Stimulated activated CD4-positive, alpha-beta T cell treated with anti-CD3 and anti-CD28 coated beads, Interleukin-1b, Interleukin-23, amount 100 ng/mL, for 1 hour (primary cell): ENCODE measurements at places on chromosomes 6 and 20.

DNA sequence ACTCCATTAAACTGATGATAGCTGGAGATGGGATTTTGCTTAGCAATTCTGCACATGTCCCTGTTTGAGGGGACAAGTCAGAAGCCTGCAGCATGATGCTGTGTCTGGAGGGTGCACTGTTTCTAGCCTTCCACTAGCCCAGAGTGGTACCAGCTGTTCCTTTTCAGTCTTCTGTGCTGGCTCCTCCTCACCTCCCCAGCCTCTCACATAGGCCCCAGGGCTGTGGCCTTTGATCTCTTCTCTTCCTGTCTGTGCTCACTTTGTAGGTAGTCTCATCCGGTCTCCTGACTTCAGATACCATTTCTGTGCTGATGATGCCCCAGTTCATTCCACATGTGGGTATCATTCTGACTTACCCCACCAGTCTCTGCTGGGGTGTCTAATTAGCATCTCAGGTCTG lies 126.3 kb downstream of the HIVEP1 start:
- DNase-seq, result no peak

GRCh38 chr6:5486214-5486613 lies 224.9 kb downstream of the FARS2 start:
- DNase-seq, result no peak

- no peak for DNase-seq
These were observed 125.0 kb upstream of the RPS6KA2 start for GRCh38 chr6:166752097-166752496.

GRCh38 chr6:83536034-83536646 lies 23.8 kb downstream of the PRSS35 start:
- DNase-seq, result no peak

DNA sequence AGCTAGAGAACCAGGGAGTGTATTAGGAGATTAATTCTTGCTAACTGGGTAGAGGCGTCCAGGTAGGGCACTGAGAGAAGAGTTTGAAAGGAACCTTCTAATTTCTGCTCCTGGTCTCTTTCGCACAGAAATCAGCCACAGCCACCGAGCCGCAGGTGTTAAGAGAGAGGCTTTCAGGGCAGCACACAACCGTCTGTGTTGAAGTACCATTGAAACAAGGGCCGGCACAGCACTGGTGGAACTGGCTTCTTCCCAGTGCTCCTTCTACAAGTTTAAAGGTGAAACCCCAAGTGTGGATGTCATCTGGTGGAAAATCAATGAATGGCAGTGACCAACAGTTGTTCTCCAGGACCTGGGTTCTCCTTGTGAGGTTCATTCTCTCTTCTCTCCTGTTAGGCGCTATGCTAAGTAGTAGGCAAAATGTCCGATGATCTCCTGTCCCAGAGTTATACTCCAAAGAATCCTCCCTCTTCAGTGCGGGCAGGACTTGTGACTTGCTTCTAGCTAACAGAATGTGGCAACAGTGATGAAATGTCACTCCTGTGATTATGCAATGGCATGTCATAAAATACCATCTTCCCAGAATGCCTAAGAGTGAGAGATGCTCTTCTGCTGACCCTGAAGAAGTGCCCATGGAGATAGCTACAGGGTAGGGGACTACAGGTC lies 15.0 kb upstream of the RIN2 start:
- DNase-seq, result no peak

DNA sequence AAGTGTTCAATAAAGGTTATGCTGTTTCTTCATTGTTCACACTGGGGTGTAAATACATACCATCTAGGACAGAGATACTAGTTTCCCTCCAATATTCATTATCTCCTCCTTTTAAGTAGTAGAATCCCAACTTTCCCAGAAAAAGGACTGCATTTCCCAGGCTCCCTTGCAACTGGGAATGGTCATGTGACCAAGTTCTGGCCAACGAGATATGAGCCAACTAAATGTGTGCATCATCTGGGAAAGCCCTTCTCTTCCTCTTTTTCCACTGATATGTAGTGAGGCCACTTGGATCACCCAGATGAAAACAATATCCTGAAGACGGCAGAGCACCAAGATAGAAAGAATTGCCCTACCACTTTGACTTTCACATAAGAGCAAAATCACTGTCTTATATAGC lies 97.9 kb upstream of the PTPRT start:
- no peak for DNase-seq

DNA sequence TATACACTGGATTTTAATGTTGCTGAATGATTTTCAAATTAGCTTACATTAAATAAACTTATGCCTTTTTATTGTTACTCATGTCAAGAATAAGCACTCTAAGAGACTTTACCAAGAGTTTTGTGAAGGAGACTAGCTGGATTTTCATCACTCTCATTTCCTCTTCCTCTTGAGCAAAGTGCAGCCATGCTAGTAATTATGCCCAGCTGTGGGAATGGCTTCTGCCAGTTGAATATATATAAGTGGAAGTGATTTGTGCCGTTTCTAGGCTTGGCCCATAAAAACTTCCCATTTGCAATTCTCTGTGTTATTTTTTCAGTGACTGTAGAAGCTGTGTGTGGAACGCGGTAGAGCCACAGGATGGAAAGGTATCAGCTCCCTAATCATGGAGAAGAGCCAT lies 255.8 kb downstream of the HDGFL1 start:
- DNase-seq, result no peak

DNA sequence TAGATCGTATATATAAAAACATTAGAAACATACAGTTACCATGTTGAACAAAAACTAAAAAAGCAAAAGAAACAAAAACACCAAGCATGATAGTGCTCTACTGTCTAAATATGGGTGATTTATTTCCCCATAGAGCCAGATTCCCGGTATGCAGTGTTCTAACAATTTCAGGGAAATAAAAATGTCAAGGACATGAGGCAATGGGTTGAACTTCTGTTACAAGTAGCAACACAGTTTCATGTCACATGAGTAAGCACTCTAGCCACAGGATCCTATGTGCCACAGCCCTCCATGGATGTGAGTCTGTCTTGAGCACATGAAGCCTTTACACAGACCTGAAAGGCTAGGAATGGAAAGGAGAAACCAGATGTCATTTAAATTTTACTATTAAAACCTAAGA lies 96.0 kb downstream of the MAP3K5 start:
- no peak for DNase-seq

DNA sequence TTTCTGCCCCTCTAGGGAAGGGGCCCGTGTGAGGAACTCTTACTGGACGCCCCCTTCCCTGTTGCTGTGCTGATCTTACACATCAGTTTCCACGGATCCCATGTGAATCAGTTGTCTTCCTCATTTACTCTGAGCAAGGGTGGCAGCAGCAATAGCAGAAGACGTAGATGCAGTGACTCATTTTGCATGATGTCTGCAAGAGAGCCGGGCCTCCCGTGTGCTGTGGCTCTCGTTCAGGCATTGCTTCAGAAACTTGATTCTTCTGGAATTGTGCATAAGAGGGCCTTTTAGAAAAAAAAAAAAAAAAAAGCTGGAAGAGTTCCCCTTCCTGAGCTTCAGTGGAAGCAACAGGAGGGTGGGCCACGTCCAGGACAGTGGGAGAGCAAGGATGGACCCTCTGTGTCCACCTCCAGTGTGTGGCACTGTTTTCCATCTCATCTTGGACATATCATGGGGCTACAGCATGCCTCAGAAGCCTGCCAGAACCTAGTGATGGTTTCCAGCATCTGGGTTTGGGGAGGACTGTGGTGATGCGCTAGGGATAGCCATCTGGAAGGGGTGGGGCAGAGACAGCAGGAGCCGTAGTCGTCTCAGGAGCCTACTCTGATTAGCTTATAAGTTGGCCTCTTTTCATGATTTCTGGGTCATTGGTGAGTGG lies 62.1 kb downstream of the FOXO3 start:
- no peak for DNase-seq

GRCh38 chr6:164415832-164416563 lies 893.4 kb downstream of the C6orf118 start:
- no peak for DNase-seq

DNA sequence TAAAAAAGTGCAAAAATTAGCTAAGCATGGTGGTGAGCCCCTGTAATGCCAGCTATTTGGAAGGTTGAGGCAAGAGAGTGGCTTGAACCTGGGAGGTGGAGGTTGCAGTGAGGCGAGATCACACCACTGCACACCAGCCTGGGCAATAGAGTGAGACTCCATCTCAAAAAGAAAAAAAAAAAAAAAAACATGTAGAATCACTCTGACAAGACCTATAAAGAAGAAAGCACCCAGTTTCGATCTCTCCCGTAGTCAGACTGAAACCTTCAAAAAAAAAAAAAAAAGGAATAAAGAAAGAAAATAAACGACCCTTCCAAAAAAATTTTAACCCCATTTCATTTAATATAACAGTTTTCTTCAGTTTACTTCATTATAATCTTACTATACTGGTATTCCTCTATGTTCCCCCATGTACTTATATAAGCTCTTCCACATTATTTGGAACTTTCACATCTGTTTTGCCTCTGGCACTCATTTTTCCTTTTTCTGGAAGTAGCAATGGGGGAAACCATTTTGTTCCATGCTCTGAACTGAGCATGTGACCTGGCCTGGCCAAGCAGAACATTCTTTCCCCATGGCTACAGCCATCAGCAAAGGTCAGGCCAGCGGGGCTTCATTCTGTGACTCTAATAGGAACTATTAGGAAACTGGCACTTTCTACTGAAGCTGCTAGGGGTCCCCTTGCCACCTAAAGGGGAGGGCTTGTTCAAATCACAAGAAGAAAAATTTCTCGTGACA lies 9.6 kb downstream of the SLC18B1 start:
- DNase-seq, result no peak

GRCh38 chr20:64244281-64244805 lies 11.2 kb upstream of the PCMTD2 start:
- DNase-seq, result no peak

DNA sequence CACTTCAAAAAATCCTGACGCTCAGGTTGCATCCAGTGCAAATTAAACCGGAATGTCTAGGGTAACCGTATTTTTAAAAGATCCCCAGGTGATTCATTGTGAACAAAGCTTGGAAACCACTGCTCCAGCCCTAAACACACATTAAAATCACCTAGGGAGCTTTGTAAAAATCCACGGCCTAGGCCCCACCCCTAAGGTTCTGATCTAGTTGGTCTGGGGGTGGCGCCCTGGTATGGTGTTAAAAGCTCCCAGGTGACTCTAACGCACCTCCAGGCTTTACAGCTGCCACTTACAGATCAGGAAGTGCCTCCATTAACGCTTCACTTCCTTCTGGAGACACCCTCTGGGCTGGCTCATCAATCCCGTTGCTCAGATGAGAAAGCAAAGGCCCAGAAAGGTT lies 92.2 kb downstream of the GRM4 start:
- no peak for DNase-seq

GRCh38 chr6:41428336-41428995 lies 93.1 kb downstream of the NCR2 start:
- no peak for DNase-seq

- no peak for DNase-seq
These were observed 123.4 kb downstream of the LY86 start for GRCh38 chr6:6711832-6712448.

GRCh38 chr20:41978246-41978790 lies 360.1 kb upstream of the CHD6 start:
- no peak for DNase-seq

DNA sequence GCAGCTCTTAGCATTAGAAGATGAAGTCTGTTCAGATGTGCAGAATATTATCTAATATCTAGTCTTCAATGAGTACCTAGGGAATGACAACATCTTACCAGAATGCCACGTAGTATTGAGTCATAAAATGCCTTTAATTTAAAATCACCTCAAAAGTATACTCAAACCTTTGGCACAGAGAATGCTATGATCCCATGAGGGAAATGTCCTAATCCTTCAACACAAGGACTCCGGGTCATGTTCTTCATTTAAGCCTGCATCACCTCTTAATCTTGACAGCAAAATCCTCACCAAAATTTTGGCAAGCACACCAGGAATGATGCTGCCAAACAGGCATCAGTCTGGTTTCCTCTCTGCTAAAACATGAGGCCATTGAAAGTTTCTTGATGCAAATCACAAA lies 23.6 kb upstream of the MARCKS start:
- no peak for DNase-seq

DNA sequence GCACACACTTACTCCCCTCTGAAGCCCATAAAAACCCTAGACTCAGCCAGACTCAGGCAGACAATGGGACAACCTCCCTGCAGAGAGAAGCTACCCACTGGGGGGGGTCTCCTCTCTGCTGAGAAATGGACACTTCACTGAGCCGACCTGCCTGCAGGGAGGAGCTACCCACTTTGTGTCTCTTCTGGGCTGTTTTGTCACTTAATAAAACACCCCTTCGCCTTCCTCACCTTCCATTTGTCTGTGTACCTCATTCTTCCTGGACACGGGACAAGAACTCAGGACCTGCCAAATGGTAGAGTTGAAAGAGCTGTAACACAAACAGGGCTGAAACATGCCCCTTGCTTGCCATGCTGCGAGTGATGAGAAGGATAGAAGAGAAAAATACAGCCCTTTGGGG lies 151.7 kb upstream of the HDDC2 start:
- no peak for DNase-seq

DNA sequence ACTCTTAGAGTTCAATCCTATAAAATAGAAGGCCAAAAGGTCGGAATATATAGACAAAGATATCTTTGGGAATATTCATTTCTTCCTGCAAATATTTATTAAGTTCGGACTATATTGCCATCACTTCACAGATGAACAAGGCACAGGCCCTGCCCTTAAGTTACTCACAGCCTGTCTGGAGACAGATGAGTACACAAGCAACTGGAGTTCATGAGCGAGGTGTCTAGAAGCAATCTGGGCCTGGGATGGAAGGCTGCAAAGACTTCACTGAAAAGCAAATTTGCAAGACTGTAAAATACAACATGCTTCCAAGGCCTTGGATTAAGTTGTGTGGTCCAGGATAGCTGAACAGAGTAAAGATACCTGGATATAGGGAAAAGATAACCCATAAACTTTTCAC lies 56.7 kb upstream of the CEP85L start:
- no peak for DNase-seq

GRCh38 chr20:53828682-53829254 lies 235.1 kb upstream of the ZNF217 start:
- DNase-seq, result no peak

DNA sequence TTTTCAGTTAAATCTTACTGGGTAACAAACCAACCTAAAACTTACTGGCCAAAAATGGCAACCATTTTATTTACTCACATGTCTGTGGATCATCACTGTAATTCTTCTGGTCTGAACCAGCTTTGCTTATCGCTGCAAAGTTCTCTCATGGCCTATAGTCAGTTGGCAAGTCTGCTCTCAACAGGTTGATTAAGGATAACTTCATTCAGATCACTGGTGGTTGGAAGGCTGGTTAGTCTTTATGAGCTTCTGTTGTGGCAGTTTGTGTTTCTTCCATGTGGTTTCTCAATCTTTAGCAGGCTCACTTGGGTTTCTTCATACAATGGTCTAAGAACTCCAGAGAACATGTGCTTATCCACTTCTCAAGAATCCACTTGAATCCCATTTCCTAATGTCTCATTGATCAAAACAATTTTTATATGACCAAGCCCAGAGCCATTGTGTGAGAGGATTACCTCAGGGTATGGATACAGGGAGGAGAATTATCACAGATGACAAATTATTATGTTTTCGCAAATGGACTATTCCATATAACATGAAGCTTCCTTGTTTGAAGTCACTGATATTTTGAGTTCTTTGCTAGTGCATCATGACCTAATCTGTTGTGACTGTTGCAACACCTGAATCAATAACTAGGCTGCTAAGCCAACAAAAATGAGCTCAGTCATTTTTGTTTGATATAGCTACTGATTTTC lies 155.4 kb upstream of the BMP2 start:
- DNase-seq, result no peak

- DNase-seq, result no peak
These were observed 162.9 kb upstream of the SASH1 start for GRCh38 chr6:148179786-148180185.

GRCh38 chr6:75106426-75106825 lies 99.4 kb downstream of the COL12A1 start:
- no peak for DNase-seq
